Activated CD4-positive, alpha-beta memory T cell treated with anti-CD3 and anti-CD28 coated beads, Interleukin-2, amount 10 ng/mL, durations not matched to agents 7 days and 5 days (primary cell): ENCODE measurements at places on chromosomes 3 and 15. TPM values are rescaled to one million over a fixed set of nuclear protein-coding genes. Genes with fewer than 3 reads are reported as not detected.

Gene GUCA1C
- not detected for total RNA-seq

DNA sequence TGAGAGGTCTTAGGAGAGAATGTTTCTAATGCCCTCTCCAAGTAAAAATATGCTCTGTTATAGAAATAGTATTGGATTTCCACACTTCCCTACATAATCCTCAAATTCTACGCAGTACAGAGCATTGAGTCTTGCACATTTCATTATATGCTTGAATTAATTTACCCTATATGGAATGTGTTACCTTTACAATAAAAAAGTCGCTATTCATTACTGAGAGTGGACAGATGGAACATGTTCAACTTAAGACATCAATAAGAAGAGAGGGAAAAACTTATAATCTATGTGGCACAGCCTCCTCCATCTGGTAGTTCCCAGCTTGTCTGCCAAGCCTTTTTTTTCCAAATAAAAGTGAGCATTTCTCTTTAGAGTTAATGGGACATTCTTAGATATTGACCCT is 417.9 kb downstream of the MECOM start:
- H3K36me3 ChIP-seq = no peaks in the 10 kb centered on the region
- no peak for DNase-seq
- H3K27ac ChIP-seq = no peak overlapping the region
- peaks cover 17% of the 10 kb centered on the region for H3K27me3 ChIP-seq
- H3K4me3 ChIP-seq = no peak overlapping the region

DNA sequence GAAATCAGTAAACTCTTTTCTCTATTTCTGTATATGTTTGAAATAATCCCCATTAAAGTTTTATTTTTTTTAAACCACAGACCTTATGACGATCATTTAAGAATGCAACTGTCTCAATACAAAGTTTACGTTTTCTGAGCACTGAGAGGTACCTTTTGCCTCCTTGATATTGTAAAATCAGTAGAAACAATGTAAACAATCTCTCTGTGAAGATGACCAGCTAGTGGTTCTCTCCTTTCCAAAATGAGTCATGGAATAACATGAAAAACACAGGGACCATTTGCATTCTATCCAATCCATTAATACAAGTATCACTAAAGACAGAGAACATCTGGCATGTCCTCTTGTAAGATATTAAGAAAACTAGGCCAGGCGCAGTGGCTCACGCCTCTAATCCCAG is 48.8 kb downstream of the RAD18 start:
- no peaks in the 10 kb centered on the region for H3K27me3 ChIP-seq
- no peak overlapping the region for H3K4me3 ChIP-seq
- peaks cover 21% of the 10 kb centered on the region for H3K36me3 ChIP-seq
- DNase-seq = no peak

Gene CSK
- total RNA-seq = 341 TPM

Gene IMPG2
- 0.25 TPM for total RNA-seq

- H3K36me3 ChIP-seq = no peaks in the 10 kb centered on the region
- DNase-seq = no peak
- H3K27ac ChIP-seq = no peak overlapping the region
- no peak overlapping the region for H3K4me3 ChIP-seq
- H3K4me1 ChIP-seq = no peaks in the 10 kb centered on the region
Measured at GRCh38 chr3:882533-882932, 210.3 kb upstream of the CNTN6 start.

Gene DNAJA4
- total RNA-seq = 27.7 TPM

Gene ARPIN
- not detected for total RNA-seq

GRCh38 chr3:89577637-89578530 is 470.5 kb downstream of the EPHA3 start:
- no peaks in the 10 kb centered on the region for H3K27me3 ChIP-seq
- H3K27ac ChIP-seq = no peak overlapping the region
- no peak overlapping the region for H3K4me3 ChIP-seq

GRCh38 chr15:74783072-74783807 is 1.4 kb downstream of the CSK start:
- peaks cover 71% of the 10 kb centered on the region for H3K36me3 ChIP-seq
- peak; percentile 59 for DNase-seq
- peak overlapping the region; percentile 85 for H3K4me3 ChIP-seq
- H3K27me3 ChIP-seq = no peaks in the 10 kb centered on the region
- H3K4me1 ChIP-seq = peaks cover 56% of the 10 kb centered on the region
- H3K27ac ChIP-seq = peak overlapping the region; percentile 97

DNA sequence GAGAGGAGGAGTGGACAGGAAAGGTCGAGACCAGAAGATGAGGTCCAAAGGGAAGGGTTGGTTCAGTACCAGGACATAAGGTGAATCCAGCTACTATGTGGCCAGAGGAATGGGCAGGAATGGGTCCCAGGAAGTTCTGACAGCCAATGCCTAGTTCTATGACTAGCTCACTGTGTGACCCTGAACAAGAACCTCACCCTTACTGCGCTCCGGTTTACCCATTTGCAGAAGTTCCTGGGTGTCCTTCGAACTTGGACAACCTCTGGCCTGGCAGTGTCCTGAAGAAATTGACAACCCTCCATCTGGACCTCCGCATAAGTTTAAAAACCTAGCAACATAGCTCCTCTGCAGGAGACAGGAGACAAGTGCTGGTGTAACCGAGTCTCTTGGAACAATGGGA is 12.2 kb upstream of the PSTPIP1 start:
- peaks cover 38% of the 10 kb centered on the region for H3K4me1 ChIP-seq
- H3K27ac ChIP-seq = no peak overlapping the region
- DNase-seq = no peak
- H3K27me3 ChIP-seq = peaks cover 1% of the 10 kb centered on the region
- no peak overlapping the region for H3K4me3 ChIP-seq
- H3K36me3 ChIP-seq = no peaks in the 10 kb centered on the region

Gene SPRED1
- total RNA-seq = 0.13 TPM
